ENCODE measurements at places on chromosomes 16 and 17.

DNA sequence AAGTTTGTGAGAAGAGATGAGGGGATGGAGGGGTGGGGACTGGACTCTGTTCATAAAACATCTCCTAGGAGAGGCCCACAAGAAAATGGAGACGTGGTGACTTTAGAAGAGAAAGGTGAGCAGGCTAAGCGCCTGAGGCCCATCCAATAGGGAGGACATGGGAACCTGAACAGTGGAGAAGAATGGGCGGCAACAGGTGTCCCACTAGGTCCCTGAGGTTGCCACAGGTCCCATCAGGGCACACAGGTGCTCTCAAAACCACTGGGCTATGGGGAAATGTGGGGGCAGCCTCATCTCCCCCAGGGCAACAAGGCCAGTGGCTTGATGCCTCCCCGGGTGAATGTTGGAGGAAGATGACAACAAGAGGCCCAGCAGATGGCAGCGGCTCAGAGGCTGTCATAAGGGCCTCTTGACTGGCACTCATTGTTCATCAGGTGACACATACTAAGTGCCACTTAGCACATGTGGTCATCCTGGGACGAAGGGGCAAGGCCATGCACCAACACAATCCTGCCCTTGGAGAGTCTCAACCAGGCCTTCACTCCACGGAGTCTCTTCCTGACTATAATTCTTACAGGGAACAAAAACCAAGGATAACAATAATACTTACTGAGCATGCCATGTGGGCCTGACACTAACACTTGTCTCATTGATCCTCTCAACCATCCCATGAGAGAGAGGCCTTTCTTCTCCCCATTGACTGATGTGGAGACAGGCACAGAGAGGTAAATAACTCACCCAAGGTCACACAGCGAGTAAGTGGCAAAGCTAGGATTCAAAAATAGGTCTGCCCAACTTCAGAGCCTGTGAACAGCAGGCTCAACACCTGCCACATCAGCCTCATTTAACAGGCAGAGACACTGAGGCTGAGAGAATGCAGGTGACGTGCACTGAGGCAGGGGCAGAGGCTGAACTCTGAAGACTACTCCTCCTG, 38.0 kb downstream of the CUEDC1 start:
- peak; percentile 47 for DNase-seq

GRCh38 chr16:70778901-70779309, 22.1 kb downstream of the VAC14 start:
- no peak for DNase-seq

GRCh38 chr17:7882068-7882467, 6.5 kb upstream of the CHD3 start:
- no peak for DNase-seq

- peak; percentile 10 for DNase-seq
Observed at GRCh38 chr17:17060930-17061329, 18.7 kb downstream of the MPRIP start.

- DNase-seq: no peak
Observed at GRCh38 chr16:84527532-84528269, 23.2 kb upstream of the MEAK7 start.

GRCh38 chr17:12768255-12768654, 21.0 kb upstream of the ARHGAP44 start:
- no peak for DNase-seq

- DNase-seq: no peak
Observed at GRCh38 chr16:1794908-1795666, 1.6 kb upstream of the IGFALS start.

DNA sequence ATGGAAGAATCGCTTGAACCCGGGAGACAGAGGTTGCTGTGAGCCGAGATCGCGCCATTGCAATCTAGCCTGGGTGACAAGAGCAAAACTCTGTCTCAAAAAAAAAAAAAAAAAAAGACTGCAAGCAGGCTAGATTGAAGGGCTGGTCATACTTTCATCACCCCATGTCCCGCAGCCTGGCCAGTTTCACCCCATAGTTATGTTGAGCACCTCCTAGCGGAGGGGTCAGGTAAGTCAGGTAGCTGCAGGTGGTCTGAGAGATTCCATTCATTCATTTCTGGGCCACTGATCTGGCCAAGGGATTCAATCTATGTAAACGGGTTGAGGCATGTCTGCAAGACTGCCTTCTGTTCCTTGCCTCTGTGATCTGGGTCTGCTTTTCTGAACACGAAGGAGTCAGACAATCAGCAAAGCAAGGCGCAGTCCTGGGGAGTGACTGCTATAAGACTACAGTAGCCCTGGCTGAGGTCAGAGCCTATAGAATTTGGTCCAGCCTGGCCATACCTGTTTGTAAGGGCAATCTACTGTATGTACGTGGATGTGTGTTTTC, 23.6 kb upstream of the BPTF start:
- no peak for DNase-seq

GRCh38 chr16:85197611-85198566, 85.6 kb upstream of the CIBAR2 start:
- no peak for DNase-seq

DNA sequence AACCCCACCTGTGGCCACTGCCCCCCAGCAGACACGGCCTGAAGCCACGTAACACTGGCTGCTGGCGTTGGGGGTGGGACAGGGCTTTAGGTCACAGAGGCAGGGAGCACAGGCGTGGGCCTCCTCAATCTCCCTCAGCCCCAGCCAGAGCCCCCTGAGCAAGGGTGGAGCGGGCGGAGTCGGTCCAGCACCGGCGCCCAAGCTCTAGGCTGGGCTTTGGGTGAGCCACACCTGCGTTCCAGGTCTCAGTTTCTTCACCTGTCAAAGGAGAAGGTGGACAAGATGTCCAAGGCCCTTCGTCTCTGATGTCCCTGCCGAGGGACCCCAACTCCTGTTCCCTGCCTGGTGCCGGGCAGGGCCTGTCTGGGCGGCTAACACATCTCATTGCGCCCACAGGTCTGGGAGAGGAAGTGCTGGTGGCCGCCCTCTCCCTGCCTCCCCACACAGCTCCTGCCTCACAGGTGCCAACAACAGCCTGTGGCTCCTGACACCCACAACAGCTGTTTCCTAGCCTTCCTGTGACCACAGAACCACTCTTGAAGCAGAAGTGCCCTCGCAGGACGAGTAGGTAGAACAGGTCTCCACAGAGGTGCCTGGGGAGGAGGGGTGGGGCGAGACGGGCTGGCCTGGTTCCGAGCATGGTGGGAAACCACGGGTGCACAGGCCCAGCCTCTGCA, 12.0 kb downstream of the FAM83G start:
- peak; percentile 67 for DNase-seq

DNA sequence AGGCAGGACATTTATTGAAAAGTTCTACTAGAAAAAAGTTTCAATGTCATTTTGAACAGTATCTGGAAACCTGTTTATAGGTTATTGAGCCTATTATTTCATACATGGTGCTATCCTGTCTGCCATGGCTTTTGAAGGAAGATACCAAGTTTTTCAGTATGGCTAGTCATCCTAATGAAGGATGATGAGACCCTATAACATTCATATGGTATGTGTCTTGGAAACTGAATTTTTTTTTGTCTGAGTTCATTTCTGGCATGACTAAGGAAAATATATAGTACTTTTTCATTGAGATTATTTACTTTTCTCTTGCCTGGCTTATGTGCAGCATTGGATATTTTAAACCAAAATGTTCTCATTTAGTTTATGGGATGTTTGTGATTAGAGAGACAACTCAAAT, 30.2 kb downstream of the CLTC start:
- no peak for DNase-seq

DNA sequence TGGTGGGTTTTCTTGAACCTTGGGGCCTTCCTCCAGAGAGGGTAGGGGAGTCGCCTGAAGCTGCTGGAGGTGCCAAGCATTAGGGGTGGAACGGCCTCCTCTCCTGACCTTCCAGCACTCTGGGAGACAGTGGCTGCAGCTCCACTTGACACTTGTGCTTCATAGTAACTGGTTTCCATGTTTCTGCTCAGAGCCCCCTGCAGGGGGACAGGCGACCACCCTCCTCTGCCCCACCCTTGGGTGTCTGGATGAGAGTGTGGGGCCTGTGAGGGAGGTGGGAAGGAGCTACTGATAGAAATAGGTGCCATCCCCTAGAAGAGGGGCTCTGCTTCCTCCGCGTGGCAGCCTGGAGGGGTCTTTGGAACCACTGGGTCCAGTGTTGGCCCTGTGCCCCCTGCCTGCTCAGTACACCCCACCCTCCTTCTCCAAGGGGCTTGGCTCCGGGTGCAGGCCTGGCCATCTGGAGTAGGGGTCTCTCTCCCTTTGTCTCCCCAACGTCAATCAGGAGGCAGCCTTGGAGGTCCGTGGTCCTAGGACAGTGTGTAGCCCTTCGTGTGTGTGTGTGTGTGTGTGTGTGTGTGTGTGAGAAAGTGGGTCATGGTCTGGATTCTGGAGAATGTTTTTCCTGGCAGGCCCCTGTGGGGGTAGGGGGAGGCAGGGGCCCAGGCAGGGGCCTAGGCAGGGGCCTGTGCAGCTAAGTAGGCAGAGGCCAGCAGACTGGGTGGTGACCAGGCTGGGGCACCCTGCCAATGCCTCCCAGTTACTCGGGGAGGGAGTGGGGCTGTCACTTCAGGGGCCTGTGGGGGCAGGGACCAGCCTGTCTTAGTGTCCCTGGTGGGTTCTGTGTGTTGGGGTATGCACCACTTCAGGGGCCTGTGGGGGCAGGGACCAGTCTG, 4.9 kb downstream of the LASP1 start:
- no peak for DNase-seq

DNA sequence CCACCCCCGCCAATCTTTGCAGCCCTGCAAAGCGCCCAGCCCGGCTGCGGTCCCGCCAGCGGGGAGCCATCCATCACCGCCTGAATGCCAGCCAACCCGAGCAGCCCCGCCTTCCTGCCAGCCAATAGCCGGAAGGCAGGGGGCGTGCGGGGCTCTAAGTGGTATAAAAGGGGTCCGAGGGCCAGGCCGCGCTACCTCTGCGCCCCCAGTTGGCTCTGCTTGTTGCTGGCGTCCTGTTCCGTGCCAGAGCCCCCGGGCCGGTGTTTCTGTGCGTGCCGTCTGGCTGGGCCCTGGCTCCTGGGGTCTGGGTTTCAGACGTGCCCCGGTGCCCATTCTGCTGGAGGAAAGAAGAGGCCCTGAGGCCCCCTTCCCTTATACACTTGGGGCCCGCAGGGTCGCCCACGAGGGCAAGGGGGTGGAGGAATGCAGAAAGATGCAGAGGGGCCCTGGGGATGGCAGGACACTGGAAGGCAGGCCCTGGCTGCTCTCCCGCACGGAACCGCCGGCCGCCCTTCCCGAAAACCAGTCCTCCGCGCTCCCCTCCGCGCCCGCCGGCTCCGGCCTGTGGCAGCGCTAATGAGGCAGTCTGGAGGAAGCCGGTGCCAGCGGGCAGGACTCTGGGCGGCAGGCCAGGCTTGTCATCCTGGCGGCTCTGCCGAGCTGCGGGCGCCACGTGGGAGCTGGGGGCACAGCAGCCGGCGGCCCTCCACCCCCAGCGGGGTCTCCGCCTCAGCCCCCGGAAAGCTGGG, 14.0 kb downstream of the COPZ2 start:
- DNase-seq: peak; percentile 65

- no peak for DNase-seq
Observed at GRCh38 chr17:233473-233941, 52.1 kb upstream of the DOC2B start.

- no peak for DNase-seq
Observed at GRCh38 chr16:27790546-27791403, 240.8 kb downstream of the KATNIP start.

DNA sequence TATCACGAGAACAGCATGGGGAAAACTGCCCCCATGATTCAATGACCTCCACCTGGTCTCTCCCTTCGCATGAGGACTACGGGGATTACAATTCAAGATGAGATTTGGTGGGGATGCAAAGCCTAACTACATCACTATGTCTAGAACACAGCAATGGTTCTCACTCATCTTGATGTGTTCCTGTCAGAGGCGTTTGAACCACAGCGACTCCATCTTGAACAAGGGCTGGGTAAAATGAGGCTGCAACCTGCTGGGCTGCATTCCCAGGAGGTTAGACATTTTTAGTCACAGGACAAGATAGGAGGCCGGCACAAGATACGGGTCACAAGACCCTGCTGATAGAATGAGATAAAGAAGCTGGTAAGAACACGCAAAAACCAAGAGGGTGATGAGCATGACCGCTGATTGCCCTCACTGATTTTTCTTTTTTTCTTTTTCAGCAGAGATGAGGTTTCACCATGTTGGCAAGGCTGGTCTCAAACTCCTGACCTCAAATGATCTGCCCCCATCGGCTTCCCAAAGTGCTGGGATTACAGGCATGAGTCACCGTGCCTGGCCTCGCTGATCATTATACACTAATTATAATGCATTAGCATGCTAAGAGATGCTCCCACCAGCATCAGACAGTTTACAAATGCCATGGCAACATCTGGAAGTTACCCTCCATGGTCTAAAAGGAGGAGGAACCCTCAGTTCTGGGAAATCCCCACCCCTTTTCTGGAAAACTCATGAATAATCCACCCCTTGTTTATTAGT, 3.0 kb upstream of the PPY start:
- no peak for DNase-seq

GRCh38 chr17:82321947-82322466, 4.6 kb upstream of the CD7 start:
- no peak for DNase-seq

- no peak for DNase-seq
Observed at GRCh38 chr17:9883451-9883850, 21.6 kb downstream of the RCVRN start.

GRCh38 chr17:37824534-37825485, 80.0 kb upstream of the HNF1B start:
- DNase-seq: no peak

DNA sequence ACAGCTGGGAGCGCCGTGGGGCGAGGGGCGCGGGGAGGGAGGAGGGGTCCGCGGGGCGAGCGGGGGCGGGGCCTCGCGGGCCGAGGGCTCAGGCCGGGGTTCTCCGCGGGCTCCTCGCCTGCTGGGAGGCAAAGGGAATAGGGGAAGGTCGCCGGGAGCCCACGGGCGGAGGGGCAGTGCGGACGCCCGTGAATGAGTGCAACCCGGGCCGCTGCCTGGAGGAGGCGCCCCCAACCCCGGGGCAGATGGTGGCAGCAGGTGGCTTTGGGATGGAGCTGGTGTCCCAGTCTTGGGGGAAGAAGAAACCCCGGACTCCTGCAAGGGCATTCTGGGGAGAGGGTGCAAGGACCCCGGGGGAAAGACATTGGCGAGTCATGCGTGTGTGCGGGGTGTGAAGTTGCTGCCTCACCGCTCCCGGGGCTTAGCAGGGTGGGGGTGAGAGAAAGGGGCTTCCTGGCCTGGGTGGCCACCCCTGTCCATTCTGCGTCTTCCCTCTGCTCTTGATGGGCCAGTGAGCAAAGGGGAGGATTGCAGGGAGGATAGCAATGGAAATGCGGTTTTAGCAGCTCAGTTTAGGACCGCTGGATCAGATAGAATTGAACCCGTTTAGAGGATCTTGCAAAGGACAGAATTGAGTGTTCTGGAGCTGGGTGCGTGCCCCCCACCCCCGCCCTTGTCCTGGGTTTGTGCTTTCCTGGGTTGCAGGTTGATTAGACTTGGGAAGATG, 526 bp downstream of the KIAA0513 start:
- DNase-seq: no peak

DNA sequence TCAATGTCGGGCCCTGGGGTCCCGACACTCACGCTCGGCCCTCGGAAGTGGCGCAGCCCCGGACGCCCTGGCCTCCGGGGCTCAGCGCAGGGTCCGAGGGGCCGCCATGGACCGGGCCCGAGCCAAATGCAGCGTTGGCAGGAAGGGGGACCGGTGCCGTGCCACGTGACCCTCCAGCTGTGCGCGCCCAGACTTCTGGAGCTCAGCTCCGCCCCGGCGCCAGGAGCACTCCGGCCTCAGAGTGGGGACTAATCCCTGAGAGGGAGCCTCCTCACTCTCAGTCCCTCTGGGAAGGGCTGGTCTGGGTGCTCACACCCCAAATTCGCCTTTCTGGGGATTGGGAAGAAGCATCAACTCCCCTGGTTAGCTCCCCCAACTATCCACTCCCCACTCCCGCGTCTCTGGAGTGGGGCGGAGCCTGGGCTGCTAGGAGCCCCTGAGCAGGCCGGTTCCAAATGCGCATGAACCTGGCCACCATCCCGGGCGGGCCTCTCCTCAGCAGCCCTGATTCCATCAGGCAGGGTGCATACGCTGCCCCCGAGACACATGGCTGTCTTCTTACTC, at the start of gene B3GNT9:
TSS of gene B3GNT9 (minus strand) at position 166 of the 564 bp plus-strand sequence. CDS start 513 bp downstream, outside the sequence.
- DNase-seq: peak; percentile 72

Data from activated naive CD4-positive, alpha-beta T cell treated with anti-CD3 and anti-CD28 coated beads, Interleukin-2, amount 10 ng/mL, durations not matched to agents 7 days and 5 days (primary cell).